ENCODE measurements at places on chromosomes 2 and 18.

- DNase-seq = no peak
These were observed 49.4 kb upstream of the TGFA start for GRCh38 chr2:70603066-70603465.

- DNase-seq = no peak
These were observed 47.9 kb downstream of the CACNB4 start for GRCh38 chr2:152050915-152051314.

DNA sequence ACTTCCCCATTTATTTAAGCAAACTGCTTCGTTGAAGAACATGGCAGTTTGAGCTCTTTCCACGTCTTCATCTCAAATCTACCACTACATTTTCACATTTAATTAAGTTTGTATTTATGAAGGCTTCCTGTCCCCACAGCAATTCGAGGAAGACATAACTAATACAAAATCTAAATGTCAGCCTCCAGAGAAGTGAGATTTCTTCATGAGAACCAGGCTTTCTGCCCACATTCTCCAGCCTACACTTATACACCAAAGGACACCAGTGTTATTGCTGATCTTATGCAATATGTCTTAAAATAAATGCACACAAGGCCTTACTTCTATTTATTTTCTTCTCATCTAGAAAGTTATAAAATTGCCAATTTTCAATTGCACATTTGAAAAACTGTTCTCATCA, 1209.3 kb upstream of the FAM98A start:
- no peak for DNase-seq

DNA sequence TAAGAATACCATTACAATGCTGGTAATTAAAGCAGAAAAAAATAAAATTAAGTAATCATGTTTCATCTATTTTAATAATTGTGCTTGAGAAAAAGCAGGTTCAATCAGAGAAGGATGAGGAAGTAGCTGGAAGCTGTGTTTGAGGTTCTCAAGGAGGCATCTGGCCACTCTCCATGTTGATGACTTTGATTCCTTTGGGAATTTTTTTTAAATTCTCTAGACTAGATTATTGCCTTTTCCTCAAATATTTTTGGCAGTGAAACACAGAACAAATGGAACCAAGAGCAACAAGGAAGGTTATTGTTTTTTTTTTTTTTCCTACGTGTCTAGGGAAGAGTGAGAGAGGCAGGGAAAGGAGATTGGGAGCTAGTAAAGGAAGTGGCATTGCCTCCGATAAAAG, 99.9 kb upstream of the NRP2 start:
- DNase-seq = no peak

- no peak for DNase-seq
These were observed 15.9 kb downstream of the FAM171B start for GRCh38 chr2:186709529-186710450.

DNA sequence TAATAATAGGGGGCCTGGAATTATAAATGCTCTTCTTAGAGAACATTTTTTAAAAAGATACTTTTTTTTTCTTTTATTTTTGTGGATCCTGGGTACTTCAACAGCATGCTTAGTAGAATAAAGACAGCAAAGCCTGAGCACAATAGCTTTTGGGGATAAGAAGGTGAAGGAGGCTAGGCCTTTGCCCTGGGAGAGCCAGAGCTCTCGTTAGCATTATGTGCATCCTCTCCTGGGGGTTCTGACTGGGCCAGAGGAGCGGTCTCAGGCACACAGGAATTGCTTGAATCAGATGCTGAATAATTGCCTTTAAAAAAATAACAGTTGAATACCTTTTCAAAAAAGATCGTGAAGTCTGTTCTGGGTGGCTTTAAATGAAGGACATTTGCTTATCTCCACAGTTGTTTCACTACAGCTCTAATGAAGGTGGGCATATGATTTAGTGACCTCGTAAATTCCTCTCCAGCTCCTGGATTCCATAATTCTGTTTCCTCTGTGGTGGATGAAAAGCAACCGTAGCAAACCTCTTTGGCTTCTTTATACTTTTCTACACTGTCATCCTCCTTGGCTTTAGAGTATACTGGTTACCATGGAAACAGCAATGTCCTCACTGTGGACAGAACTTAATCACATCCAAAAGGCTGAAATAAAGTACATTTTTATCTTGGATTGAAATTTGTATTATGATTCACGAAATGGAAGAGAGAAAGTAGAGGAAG, 133.8 kb downstream of the MAIP1 start:
- DNase-seq = no peak

DNA sequence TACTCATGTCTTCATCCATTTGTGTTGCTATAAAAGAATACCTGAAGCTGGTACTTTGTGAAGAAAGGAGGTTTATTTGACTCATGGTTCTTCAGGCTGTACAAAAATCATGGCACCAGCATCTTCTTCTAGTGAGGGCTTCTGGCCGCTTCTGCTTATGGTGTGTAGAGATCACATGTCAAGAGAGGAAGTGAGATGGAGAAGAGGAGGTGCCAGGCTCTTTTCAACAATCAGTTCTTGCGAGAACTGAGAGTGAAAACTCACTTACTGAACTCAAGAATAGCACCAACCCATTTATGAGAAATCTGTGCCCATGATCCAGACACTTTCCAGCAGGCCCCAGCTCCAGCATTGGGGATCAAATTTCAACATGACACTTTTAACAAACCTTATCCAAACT, 30.0 kb upstream of the BARD1 start:
- DNase-seq = no peak

GRCh38 chr2:86543335-86543734, 19.9 kb downstream of the CHMP3 start:
- no peak for DNase-seq

- no peak for DNase-seq
These were observed 78.3 kb downstream of the HDAC4 start for GRCh38 chr2:239322416-239323086.

DNA sequence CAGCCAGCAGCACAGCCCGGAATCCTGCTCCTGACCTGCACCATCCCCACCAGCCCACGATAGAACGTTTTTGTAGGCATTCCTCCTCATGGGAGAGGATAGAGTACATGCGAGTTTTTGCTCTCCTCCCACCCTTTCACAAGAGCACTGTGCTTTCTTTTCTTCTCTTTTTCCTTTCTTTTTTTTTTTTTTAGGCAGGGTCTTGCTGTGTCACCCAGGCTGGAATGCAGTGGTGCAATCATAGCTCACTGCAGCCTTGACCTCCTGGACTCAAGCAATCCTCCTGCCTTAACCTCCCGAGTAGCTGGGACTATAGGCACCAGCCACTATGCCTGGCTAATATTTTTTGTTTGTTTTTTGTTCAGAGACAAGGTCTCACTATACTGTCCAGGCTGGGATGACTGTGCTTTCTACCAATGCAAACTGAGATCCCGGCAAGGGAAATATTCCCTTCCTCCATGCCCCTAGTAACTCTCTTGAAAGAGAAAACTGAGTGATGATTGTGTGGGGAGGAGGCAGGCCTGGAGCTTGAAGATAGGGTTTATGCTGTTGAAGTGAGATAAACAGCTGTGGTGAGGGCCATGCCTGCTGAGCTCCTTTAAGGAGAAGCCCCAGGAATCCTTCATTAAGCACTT, 82.6 kb upstream of the TXNDC2 start:
- DNase-seq = no peak

GRCh38 chr2:235045336-235045972, 93.6 kb downstream of the SH3BP4 start:
- DNase-seq = no peak

- DNase-seq = no peak
These were observed 153.9 kb downstream of the INSIG2 start for GRCh38 chr2:118242216-118242615.

DNA sequence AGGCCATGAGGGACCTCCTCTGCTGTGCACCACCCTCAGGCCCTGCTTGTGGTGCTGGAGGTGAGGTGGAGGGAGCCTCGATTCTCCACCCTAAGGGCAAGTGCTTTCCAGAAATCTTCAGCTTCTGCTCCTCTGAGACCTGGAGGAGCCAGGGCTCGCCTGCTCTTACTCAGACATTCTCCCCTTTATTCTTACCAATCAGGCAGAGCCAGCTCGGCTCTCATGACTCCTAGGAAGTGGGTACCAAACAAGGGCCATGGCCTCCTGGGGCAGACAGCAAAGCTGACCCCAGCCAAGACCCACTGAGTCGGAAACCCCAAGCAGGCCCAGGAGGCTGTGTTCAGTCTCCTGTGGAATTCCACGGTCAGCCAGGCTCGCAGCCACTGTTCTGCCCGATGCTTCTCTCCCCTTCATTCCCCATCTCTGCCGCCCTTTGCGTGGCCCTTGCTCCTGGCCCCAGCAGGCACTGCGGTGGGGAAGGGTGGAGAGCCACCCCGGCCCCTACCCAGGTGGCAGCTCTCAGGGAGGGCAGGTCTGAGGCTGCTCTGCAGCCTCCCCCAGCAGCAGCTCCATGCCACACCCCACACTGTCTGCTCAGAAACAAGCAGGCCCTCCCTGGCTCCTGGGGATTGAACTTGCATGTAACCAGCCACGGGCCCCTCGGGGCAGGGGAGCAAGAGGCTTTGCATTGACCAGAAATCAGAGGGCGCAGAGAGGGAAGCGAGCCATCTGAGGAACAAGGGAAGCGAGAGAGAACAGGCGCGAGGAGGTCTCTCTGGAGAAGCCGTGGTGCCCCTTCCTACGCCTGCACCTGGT, 24.0 kb downstream of the HS1BP3 start:
- no peak for DNase-seq

DNA sequence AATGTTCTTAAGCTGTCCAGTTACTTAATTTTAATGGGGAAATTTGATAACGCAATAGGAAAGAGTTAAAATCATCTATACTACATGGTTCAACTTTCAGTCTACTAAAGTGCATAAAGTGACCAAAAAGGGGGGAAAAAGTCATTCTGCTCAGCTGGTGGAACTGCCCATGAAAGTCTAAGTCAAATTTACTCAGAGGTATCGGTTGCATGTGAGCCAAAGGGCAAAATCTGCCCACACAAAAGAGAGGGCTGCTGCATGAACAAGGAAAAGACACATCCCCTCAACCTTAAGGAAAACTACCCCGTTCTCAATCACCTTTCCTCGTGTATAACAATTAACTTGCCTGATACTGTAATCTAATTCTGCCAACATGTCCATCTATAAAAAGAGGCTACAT, 126.1 kb downstream of the TCF4 start:
- DNase-seq = no peak

DNA sequence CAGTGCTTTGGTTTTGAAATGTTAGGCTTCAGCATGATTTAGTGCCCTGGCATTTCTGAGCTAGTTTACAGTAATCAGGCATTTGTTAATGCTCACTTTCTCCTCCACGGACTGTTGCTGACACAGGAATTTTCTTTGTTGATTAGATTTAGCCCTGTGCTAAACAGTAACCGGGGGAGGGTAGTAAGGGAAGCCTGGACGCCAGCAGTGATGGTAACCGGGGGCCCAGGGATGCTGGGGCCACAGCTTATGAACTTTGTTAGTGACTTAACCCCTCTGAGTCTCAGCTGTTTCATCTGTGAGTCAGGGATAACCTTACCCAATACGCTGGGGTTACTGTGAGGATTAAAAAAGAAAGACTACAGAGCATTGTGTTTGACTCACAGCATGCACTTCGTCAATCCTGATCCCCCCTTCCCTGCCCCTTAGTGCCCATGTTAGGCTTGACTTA, 33.5 kb downstream of the KLHL29 start:
- no peak for DNase-seq

DNA sequence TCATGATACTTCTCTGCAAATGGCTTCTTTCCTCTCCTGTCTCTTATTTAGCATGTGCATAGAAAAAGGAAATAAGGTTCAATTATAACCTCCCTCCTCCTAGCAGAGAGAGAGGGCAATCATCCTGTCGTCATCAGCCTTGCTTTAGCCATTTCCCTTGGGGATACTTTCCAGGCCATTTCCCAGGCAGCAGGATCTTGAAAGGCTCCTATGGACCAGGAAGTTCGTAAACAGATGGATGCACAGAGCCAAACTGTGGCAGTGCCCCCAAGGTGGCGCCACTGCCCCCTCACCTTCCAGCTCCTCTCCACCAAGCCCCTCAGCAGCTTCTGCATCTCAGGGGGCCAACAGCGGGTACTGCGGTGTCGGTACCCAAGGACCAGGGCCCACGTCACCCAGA, 157.4 kb downstream of the DTNA start:
- DNase-seq = no peak

- DNase-seq = peak; percentile 30
These were observed 2.4 kb upstream of the POU3F3 start for GRCh38 chr2:104851291-104852089.

DNA sequence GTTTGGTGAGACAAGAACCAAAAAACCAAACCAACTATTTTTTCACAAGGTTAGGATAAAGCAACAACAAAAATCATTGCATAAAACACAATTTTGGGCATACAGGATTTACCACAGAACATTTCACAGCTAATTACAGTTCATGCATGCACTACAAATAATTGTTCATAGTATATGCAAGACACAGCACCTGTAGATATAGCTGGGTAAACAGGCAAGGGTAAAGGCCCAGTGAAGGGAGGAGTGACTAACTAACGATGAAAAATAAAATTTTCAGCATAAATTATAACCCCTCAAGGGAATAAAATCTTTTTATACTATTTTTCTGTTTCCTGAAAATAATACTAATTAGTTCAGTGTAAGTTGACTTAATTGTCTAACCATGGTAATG, 73.3 kb upstream of the CCDC141 start:
- no peak for DNase-seq

DNA sequence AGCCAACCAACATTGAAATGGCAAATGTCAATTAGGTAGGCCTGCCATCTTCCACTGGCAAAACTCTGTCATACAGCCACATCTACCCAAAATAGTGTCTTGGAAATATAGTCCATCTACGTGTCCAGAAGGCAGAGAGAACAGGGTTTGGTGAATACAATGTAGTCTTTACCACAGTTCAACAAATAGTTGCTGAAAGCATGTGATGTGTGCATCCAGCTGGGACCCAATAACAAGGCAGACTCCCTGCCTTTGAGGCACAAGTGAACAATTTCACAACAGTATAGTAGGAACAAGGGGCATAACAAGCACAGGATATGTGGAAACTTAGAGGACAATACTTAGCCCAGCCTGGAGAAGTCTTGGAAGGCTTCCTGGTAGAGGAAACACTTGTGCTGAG, 72.6 kb downstream of the EVA1A start:
- DNase-seq = no peak

GRCh38 chr18:46260016-46260878, 156.1 kb downstream of the HAUS1 start:
- no peak for DNase-seq

GRCh38 chr18:67672155-67672554, 155.6 kb upstream of the DSEL start:
- DNase-seq = no peak

- DNase-seq = no peak
These were observed 20.6 kb downstream of the ZNF385B start for GRCh38 chr2:179840840-179841239.

DNA sequence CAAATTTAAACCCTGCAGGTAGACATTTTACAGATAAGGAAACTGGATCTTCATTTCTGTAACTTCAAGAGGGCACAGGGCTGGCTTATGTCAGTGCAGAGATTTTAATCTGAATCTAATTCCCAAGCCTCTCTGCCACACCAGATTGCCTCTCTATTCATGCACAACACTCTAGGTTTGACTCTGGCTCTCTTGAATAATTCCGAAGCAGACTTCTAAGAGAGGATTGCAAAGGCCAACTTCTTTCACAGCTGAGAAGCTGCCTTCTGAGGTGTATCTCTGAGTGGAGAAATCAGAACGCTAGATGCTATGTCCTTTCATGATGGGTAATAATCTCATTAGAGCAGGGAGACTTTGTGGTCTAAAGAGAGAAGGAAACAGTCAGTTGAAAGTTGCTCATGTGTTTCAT, 20.1 kb upstream of the MGAT5 start:
- no peak for DNase-seq

- DNase-seq = no peak
These were observed 164.4 kb downstream of the EVA1A start for GRCh38 chr2:75396314-75396713.

GRCh38 chr2:167981945-167982344, 265.4 kb downstream of the STK39 start:
- DNase-seq = no peak
